ENCODE measurements at places on chromosomes 5 and 9. TPM values are rescaled to one million over a fixed set of nuclear protein-coding genes. Genes with fewer than 3 reads are reported as not detected.

Gene CCL27
- total RNA-seq, result not detected

Gene ITGA1
- total RNA-seq, result 41.8 TPM

Gene BHMT
- 0.48 TPM for total RNA-seq

Gene MYOZ3
- not detected for total RNA-seq

Gene LEAP2
- 1.1 TPM for total RNA-seq

Gene ACOT12
- not detected for total RNA-seq

Gene OBP2B
- total RNA-seq, result not detected

Gene CDH9
- total RNA-seq, result 0.35 TPM

Gene GABRA1
- total RNA-seq, result not detected

Gene ZNF354B
- 24.1 TPM for total RNA-seq

Gene BARX1
- not detected for total RNA-seq

Gene TPD52L3
- not detected for total RNA-seq

Gene OR13C2
- total RNA-seq, result not detected

Gene IGFBPL1
- total RNA-seq, result 1.3 TPM

All from uterus (tissue), 4 donors.